ENCODE measurements at places on chromosomes 2 and 18.

DNA sequence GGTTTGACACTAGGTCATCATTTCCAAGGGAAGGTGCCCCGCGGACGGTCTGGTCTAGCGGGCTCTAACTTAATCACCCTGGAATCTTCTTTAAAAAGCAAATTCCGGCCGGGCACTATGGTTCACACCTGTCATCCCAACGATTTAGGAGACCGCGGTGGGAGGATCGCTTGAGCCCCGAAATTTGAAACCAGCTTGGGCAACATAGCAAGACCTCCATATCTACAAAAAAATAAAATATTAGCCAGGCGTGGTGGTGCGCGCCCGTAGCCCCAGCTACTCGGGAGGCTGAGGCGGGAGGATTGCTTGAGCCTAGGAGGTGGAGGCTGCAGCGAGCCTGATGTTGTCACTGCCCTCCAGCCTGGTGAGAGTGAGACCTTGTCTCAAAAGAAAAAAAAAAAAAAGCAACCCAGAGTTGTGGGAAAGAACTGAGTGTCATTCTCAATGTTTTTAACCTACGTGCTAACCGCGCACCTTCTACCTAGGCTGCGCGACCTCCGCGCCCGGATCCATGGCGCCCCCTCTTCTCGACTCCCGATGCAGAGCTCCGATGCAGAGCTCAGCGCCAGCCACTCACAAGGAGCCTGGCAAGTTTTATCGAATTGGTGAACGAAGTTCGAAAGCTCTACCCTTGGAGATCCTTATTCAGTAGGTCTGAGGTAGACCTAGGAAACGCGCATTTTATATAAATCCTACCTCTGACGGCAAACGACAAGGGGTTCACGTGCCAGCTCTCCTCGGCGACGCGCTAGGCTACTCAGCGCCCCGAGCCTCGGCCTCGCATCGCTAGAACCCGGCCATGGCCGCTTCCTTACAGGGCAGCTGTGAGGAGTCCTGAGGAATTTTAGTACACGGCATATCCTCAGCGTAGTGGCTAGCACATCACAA lies 888 bp upstream of the TWSG1 start:
- DNase-seq: peak; percentile 36

- DNase-seq: no peak
Observed at GRCh38 chr2:58289029-58289428, 47.9 kb upstream of the FANCL start.

DNA sequence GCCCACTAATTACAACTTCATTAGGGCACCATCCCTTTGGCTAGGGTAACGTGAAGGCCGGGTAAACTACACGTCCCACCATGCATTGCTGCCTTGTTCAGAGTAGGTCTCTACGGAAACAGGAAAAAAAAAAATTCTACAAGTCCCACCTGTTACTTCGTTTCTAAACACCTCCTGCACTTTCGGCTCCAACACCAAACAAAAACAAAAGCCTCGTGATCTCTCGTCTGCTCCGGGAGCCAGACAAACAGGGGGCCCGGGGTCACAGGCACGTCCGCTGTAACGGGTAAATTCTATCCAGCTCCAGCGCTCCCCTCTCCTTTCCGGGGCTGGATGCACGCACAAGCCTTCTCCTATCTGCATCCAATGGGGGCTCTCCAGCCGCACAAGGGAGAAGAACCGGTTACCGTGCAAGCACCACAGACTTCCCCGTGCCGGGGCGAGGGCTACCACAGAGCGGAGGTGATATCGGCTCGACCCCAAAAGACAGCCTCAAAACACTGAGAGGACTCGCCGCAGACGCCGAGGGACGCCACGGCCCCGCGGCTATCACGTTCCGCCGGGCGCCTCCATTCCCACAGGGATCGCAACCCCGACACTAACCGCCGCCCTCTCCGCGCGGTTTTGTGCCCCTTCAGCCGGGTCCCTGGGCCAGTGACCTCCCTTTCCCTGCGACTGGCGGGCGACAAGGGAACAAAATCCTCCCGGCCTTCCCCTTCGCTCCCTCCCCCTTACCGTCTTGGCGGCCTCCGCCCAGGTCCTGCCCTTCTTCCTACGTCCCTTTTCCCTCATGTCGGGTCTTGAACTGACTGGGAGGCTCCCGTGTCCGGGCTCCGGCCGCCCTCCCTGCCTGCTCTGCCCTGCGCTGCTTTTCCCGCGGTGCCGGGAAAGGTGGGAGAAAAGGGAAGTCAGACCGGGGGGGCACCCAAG lies 591 bp downstream of the ASXL2 start:
- DNase-seq: peak; percentile 60

DNA sequence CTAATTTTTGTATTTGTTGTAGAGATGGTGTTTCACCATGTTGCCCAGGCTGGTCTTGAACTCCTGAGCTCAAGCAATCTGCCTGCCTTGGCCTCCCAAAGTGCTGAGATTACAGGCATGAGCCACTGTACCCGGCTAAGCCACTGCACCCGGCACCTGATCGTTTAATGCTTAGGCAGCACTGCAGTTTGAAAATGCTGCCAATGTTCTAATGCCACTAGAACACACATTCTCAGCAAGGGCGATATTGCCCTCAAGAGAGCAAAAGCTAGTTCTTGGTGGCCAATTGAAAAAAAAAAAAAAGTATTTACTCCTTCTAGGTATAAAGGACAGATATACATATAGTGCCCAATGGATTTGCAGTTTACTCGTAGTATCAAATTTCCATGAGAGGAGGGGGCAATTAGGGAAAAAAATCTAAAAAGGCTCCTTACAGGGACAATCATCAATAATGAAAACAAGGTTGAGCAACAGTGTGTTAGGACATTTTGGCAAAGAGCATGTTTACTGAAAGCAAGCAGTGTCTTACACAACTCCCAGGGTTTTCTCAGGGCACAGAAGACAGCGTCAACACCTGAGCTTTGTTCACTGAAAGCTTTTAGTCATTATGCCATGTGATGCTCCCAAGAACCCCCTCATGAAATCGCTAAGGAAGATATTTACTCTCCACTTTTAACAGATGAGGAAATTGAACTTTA lies 199.9 kb upstream of the PKDCC start:
- DNase-seq: no peak

- no peak for DNase-seq
Observed at GRCh38 chr18:78647018-78647417, 332.6 kb upstream of the SALL3 start.

DNA sequence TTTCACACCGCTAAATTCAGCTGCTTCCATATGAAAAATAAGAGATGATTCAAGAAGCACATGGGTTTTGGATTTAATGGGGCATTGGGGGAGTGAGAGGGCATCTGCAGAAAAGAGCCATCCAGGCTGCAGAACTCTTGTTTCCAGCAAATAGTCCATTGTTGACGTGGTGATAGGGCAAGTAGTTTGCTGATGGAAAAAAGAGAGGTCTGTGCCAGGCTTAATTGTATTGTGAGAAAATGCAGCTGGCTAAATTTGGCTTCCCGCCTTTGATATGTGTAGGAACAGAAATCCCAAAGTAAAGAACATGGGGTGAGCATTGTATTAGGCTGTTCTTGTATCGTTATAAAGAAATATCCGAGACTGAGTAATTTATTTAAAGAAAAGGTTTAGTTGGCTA lies 199.5 kb downstream of the SETBP1 start:
- DNase-seq: no peak

DNA sequence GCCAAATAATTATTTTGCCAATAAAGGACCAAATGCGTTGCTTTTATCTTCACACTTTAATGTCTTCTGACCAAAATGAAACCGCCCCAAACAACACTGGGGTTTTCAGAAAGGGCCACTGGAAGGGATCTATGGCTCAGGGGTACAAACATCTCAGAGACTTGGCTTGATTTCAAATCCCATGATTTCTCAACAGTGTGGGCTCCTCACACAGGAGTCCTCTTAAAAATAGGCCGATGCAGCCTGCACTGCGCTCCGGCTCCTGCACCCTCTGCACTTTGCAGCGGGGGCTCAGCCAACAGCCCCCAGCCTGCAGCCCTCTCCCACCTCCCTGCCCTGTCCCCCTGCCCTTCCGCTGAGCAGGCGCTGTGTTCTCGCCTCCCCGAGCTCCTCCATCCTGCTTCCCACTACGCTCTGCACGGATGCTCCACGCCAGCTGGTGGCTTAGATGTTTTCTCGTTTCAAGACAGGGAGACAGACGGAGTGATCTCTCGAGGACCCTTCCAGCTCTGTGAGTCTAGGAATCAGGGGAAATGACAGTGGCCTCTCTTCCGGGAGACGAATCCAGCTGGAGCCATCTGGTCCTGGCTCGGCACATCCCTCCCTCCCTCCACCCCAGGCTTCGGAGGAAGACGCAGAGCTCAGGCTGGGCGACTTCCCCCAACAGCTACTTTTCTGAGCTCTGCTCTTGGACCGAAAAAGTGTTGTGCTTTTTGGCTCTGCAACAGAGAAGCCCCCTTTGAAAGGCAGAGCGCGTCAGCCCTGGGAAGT lies 71.4 kb downstream of the KCNF1 start:
- DNase-seq: no peak

GRCh38 chr2:68789603-68790002 lies 55.0 kb downstream of the ARHGAP25 start:
- DNase-seq: no peak

DNA sequence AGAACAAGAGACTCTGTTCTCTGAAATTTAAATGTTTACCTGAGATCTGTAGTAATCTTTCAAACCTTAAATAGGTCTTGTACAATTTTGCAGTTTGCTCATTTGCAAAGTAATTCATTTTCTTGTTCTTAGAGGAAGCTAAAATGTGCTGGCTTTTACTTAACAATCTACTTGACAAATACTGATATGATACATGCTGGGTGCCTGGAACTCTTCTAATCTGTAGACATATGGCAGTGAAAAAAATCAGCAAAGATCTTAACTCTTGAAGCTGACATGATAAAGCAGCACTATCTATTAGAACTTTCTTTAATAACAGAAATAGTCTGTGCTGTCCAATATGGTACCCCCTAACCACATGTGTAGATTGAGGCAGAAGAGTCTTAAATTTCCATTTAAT lies 1352.8 kb upstream of the SLC39A10 start:
- DNase-seq: no peak
